ENCODE measurements at places on chromosomes 2 and 18.

GRCh38 chr2:219689676-219690628, 62.5 kb downstream of the SLC4A3 start:
- DNase-seq = peak; percentile 29

DNA sequence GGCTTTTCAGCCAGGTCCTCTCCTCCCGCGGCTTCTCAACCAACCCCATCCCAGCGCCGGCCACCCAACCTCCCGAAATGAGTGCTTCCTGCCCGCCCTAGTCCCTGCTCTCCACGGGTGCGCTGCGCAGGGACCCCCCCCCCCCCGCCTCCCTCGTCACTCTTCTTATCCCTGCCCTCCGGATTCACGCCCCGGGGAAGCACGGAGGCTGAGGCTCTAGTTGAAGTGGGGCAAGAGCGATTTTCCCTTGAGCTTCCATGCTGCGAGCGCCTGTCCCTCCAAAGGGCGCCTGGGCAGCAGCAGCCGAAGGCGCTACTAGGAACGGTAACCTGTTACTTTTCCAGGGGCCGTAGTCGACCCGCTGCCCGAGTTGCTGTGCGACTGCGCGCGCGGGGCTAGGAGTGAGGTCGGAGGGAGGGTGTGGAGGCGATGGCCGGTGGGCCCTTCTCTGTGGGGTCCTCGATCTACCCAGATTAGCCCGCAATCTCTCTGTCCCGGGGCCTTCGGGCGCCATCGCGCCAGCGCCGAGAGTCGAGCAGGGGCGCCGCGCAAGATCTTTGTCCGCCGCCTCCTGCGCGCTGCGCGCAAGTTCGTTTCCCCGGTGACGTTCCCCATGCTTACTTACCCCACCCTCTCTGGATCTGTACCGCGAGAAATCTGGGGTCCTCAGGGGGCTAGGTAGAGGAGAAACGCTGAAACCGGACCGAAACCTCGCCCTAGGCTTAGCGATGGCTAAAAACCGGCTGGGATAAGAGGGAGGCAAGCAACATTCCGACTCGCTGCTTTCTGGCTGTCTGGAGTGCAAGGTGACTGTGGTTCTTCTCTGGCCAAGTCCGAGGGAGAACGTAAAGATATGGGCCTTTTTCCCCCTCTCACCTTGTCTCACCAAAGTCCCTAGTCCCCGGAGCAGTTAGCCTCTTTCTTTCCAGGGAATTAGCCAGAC, 677 bp downstream of the GAD1 start:
- DNase-seq = peak; percentile 41

GRCh38 chr2:239365782-239366435, 34.9 kb downstream of the HDAC4 start:
- DNase-seq = no peak

DNA sequence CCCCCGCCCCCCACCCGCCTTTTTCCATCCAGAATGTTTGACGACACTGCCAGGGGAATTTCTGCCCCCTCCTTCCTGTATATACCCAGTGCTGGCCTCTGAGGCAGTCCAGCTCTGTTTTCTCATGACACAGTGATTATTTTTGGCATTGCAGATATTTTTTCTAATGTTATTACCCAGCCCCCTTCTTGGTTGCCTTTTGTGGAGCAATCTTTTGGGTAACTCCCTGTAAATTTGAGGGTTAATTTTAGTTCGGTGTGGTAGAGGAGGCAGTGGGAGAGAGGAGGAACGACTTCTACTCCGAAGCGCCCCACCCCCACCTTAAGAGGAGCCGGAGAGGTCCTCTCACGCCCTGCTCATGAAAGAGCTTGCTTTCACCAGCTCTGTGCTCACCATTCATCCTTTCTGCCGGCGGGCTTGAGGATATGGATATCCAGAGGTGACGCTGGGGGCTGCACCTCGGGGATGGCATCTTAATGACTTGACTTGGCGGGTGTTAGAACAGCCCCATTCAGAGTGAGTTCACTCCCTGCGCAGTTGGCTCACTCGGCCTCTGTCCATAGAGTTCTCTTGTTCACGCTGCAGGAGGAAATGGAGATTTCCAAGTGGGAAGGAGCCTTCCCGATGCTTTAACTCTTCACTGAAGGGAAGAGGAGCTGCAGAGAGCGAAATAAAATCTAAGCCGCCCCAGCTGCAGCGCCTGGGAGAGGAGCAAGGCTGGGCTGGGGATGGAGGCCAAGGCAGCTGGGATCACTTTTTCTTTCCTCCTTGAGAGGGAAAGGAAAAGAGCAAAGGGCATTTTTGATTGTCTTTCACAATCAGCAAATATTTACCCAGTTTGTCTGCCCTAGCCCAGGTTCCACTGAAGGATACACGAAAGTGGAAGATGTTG, 38.4 kb downstream of the EPAS1 start:
- no peak for DNase-seq
